Stimulated activated CD4-positive, alpha-beta T cell treated with anti-CD3 and anti-CD28 coated beads, TNF-alpha, amount 100 ng/mL, for 1 hour (primary cell): ENCODE measurements at places on chromosomes 3 and 15.

- DNase-seq: no peak
Measured at GRCh38 chr15:83379579-83379959, 67.6 kb upstream of the SH3GL3 start.

- DNase-seq: no peak
Measured at GRCh38 chr3:123739754-123740153, 144.4 kb downstream of the MYLK start.

GRCh38 chr3:45341876-45342275, 46.5 kb upstream of the LARS2 start:
- DNase-seq: no peak

GRCh38 chr3:39548282-39548681, 80.8 kb downstream of the MOBP start:
- DNase-seq: no peak

- DNase-seq: no peak
Measured at GRCh38 chr15:88989578-88989977, 76.4 kb upstream of the MFGE8 start.

GRCh38 chr3:41216993-41217392, 17.7 kb downstream of the CTNNB1 start:
- DNase-seq: no peak

DNA sequence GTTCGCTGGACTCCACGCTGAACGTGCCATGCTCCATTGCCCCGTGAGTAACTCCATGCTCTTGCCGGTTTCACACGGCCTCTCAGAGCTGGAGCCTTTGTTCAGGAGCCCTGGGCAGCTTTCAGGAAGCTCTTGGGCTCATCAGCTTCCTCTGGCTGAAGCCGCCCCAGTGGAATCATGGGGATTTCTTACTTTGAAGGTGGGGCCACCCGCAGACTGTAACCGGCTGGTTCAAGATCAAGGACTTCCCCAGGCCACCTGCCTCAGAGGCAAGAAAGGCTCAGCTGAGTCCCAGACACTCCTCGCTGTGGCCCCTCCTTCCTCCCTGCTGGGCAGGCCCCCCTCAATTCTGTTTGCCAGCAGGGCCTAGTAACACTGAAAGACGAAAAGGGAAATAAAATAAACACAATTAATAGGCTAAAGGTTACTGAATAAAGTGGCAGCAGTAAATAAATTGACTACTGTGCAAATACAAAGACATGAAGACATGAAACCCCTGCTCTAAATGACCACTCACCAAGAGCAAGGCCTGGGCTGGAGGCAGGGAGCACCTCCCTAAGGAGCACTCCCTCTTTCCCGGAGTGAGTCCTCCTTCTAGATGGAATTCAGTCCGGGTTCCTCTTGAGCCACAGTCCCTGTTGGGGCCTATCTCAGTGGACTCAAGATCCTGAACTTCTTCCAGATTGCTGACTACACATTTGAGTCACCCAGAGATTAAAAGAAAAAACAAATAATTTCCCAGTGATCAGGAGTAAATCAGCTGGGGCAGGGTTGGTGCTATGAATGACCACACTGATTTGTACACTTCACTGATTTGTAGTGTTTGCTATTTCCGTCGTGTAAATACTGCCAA, 51.0 kb downstream of the ZDHHC19 start:
- no peak for DNase-seq

GRCh38 chr3:1135194-1135593, 42.4 kb downstream of the CNTN6 start:
- no peak for DNase-seq

- DNase-seq: no peak
Measured at GRCh38 chr3:182349051-182349450, 444.3 kb upstream of the ATP11B start.

- no peak for DNase-seq
Measured at GRCh38 chr3:23601091-23601822, 204.5 kb upstream of the UBE2E1 start.

- DNase-seq: no peak
Measured at GRCh38 chr3:193865339-193865738, 270.6 kb upstream of the HES1 start.

- no peak for DNase-seq
Measured at GRCh38 chr3:35144011-35144410, 495.3 kb upstream of the ARPP21 start.

DNA sequence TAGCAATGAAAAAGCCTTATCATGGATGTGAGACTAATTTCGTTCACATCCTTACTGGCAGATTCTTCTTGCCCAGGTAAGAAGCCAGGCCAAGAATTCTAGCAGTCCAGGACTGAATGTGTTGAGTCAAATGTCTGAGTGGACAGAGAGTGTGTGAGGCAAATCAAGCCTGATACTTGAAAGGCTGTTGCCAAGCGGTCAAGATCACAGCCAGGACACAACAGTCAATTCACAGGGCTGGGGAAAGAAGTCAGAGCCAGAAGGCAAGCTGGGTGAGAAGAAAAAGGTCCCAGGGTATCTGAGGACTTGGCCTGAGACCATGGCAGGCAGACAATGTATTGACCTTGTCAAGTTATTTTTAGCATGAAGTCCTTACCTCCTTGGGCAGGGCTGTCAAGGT, 301.3 kb downstream of the ZNF385D start:
- no peak for DNase-seq

DNA sequence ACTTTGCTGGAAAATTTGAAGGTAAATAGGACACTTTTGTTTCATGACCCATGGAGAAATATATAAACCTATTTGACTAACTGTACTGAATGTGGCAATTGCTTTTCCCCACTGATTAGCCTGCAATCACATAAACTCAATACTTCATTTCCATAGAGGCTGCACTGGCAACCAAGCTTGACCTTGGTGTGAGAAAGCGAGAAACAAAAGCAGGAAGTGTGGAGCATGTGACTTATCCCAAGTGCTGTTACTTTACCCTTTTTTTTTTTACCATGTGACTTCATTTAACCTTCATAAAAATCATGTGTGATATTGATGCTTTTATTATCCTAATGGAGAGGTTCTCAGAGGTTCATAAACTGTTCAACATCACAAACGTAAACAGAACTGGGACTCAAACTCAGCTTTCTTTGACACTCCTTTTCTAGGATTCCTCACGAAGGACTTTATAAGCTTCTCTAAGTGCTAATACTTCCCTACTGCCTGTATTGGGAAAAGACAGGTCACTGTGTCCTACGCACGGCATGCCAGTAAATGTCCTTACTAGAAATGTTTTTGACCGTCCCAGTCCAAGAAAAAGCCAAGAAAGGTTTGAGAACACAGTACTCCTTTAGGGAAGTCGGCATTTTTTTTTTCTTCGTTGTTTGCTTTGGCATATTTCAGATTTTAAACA, 34.9 kb upstream of the ZNF385D start:
- DNase-seq: no peak

- no peak for DNase-seq
Measured at GRCh38 chr3:169662132-169662842, 1.2 kb downstream of the MECOM start.

- no peak for DNase-seq
Measured at GRCh38 chr3:23809840-23810342, 4.1 kb downstream of the UBE2E1 start.

- DNase-seq: no peak
Measured at GRCh38 chr3:177262396-177262795, 65.1 kb upstream of the TBL1XR1 start.

DNA sequence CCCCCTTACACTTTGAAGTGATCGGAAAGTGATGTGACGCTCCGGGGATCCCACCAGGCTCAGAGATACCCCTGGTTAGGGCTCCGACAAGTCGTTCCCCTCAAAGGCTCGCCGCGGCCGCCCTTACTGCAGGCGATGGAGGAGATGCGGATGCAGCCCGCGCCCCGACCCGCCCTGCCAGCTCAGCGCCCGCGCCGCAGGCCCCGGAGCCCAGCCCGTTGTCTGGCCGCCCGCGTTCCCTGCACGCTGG, 228 bp downstream of the GLT8D1 start:
- DNase-seq: no peak

- DNase-seq: no peak
Measured at GRCh38 chr3:46245146-46245545, 2.9 kb downstream of the CCR3 start.

- no peak for DNase-seq
Measured at GRCh38 chr3:4149296-4149695, 153.9 kb upstream of the SETMAR start.

- no peak for DNase-seq
Measured at GRCh38 chr3:23501201-23501802, 298.2 kb downstream of the UBE2E2 start.

GRCh38 chr3:178022599-178022998, 513.6 kb upstream of the KCNMB2 start:
- DNase-seq: no peak

DNA sequence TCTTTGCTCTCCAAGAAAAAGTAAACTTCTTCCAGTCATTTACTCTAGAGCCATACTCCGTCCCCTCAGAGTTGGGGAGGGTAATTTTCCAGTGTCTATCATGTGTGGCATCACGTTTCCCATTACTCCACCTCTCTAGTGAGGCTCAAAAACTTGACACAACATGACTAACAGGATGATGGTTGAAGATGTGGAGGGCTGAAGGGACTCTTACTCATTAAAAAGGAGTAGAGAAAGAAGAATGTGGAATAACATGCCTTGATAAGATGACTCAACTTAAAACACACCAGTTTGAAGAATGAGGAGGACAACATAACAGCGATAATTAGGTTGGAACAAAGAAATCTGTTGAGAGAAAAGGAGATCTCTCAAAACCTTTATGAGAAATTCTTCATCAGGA, 894.3 kb downstream of the OTOL1 start:
- DNase-seq: no peak

- DNase-seq: no peak
Measured at GRCh38 chr15:38743147-38743546, 178.5 kb upstream of the RASGRP1 start.

- DNase-seq: no peak
Measured at GRCh38 chr3:47161983-47162696, 1.8 kb downstream of the SETD2 start.

GRCh38 chr3:160098261-160098908, 109.8 kb downstream of the IL12A start:
- no peak for DNase-seq

GRCh38 chr15:88661761-88662556, 23.1 kb downstream of the ISG20 start:
- DNase-seq: no peak

GRCh38 chr15:66472176-66472999, 25.2 kb downstream of the SNAPC5 start:
- no peak for DNase-seq

DNA sequence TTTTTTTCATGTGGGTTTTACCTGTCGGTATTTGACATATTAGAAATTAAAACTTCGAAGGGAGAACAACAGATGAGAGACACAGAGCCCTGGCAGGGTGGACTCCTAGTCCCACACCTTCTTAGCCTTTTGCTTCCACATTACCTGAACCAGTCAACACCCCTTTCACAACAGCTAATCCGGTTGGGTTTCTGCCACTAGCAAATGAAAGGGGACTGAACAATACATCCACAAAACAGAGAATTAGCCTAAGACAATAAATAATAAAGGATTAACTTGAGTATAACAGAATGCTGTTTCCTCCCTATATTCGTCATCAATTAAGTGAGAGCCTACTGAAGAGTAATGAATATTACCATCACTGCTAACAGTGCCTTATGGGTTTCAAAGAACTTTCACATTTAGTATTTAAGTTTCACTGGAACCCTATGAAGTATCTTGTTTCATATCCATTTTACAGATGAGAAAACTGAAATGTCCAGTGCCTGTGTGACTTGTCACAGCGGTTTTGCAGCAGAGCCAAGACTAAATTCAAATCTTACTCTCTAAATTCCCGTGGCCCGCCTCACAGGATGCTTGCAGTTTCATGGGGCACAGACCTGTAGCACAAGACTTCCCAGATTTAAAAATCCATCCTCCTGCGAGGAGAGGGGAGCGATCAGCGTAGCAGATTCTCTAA, 1.0 kb upstream of the RAB8B start:
- DNase-seq: no peak

GRCh38 chr15:100050877-100051786, 290.6 kb downstream of the ADAMTS17 start:
- no peak for DNase-seq

DNA sequence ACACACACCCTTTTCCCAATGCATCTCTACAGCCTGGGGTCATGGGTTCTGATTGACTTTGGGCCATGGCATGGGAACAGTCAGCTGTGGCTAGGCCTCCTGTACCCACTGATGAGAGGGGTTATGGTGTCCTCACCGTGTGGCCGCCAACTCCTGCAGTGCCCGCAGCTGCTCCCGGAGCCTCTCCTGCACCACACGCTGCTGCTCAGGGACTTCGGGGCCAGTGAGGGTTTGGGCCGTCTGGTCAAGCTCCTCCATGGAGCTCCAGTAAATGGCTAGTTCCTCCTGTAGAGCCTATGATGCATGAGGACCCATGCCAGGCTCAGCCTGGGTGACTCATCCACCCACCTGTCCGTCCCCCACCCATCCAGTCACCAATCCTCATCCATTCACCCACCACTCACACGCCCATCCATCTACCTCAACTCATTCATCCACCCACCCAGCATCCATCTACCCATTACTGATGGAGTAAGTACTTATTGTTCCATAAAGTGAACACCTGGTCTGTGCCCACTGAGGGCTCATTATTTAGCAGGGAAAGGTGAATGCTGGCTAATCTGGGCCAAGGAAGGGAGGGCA, 21.6 kb downstream of the SPTBN5 start:
- no peak for DNase-seq

GRCh38 chr3:188303286-188303799, 149.4 kb downstream of the LPP start:
- DNase-seq: no peak

GRCh38 chr3:14847613-14848541, 29.1 kb downstream of the FGD5 start:
- DNase-seq: no peak

- DNase-seq: no peak
Measured at GRCh38 chr15:99324082-99324620, 72.9 kb downstream of the LRRC28 start.

- DNase-seq: no peak
Measured at GRCh38 chr3:6743067-6743720, 117.7 kb upstream of the GRM7 start.

DNA sequence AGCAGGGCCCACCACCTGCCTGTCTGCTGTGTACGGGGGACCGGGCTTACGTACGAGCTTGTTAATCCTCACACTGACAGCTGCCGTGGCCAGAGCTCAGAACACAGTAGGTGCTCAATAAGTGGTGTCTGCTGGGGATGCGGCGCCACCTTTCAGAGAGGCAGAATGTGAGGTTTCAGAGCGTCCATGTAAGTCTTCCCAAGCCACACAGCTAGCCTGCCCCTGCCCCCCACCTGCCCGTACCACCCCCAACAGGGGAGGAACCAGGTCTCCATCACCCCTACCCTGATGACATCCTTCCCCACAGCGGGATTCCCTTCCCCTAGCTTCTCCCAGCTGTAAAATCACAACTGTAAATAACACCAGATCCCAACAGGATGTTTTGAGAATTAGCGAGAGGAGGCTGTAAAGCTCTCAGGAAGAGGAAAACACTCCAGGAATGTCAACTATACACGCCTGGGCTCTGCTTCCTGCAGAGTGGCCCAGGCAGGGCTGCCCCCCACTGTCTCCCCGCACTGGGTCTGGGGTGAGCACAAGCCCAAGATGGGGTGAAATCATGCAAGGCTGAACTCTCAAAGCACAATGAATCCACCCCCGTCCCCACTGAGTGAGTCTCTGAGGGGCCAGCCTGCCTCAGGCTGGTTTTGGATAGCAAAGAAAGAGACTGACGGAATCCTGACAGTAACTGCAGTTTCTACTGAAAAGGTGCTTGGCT, 250.1 kb upstream of the LYSMD4 start:
- no peak for DNase-seq

- no peak for DNase-seq
Measured at GRCh38 chr3:121918779-121919483, 24.7 kb downstream of the SLC15A2 start.
